ENCODE measurements at places on chromosomes 1 and 21. TPM values are rescaled to one million over a fixed set of nuclear protein-coding genes. Genes with fewer than 3 reads are reported as not detected.

Gene CELA3B
- total RNA-seq = not detected

Gene VTCN1
- 28.3 TPM for total RNA-seq

Gene ARTN
- 1.6 TPM for total RNA-seq

Gene PDE4DIP
- 49.0 TPM for total RNA-seq

Gene KRTAP21-2
- total RNA-seq = not detected

Gene CCDC185
- total RNA-seq = not detected

Gene FMO1
- total RNA-seq = not detected

Gene NT5C1A
- not detected for total RNA-seq

Gene KRTAP19-3
- not detected for total RNA-seq

Gene ANXA9
- 1.2 TPM for total RNA-seq

Gene C8A
- total RNA-seq = not detected

Gene ERG
- 3.0 TPM for total RNA-seq

Gene AGPAT3
- 71.0 TPM for total RNA-seq

Gene TLCD4
- total RNA-seq = 6.2 TPM

Gene CACNA1E
- 0.60 TPM for total RNA-seq

Gene DDAH1
- total RNA-seq = 26.1 TPM

Gene DDX20
- total RNA-seq = 14.2 TPM

Measured in mesothelial cell of epicardium (in vitro differentiated cells).